ENCODE measurements at places on chromosomes 2 and 18.

- DNase-seq: no peak
Measured at GRCh38 chr2:44930274-44931197, 11.0 kb upstream of the SIX3 start.

DNA sequence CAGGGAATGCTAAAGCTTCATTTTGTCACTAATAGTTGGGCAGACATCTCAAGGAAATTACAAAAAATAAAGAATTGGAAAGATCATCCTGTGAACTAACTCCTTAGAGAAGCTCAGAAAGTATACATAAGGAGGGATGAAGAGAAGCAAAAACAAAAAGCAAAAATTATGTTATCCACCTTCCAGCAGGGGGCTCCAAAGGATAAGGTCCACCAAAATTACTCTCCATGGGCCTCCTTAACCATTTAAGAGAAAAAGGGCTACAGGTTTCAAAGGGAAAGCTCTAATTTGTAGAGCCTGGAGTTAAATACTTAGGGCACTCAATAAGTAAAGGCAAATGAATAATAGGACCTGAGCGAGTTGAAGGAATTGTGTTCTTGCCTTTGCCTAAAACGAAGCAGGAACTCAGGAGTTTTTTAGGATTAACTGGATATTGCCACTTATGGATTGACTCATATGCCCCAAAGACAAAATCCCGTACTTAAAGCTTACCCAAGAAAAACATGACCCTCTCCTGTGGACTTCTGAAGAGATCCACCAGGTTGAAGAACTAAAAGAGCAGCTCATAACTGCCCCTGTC, 1167.9 kb downstream of the DSC3 start:
- no peak for DNase-seq

DNA sequence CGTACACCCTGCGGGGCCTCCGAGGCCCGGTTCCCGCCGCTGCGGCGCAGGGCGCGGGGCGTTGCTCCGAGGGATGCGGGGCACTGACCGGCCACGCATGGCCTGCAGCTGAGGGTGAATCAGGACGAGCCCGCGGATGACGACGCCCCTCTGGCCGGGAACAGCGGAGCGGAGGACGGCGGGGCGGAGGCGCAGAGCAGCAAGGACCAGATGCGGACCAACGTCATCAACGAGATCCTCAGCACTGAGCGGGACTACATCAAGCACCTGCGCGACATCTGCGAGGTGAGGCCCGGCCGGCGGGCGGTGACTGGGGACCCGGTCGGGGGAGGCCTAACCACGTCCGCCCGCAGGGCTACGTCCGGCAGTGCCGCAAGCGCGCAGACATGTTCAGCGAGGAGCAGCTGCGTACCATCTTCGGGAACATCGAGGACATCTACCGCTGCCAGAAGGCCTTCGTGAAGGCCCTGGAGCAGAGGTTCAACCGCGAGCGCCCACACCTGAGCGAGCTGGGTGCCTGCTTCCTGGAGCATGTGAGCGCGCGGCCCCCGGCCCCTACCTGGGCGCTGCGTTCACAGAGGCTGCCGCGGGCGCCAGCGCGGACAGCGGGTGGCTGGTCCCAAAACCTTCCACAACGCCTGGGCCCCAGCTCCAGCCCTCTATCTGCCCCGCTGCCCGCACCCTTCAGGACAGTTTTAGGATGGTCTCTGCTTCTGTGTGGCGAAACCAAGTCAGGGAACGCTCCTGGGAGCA, 53.2 kb downstream of the FAM168B start:
- peak; percentile 26 for DNase-seq

DNA sequence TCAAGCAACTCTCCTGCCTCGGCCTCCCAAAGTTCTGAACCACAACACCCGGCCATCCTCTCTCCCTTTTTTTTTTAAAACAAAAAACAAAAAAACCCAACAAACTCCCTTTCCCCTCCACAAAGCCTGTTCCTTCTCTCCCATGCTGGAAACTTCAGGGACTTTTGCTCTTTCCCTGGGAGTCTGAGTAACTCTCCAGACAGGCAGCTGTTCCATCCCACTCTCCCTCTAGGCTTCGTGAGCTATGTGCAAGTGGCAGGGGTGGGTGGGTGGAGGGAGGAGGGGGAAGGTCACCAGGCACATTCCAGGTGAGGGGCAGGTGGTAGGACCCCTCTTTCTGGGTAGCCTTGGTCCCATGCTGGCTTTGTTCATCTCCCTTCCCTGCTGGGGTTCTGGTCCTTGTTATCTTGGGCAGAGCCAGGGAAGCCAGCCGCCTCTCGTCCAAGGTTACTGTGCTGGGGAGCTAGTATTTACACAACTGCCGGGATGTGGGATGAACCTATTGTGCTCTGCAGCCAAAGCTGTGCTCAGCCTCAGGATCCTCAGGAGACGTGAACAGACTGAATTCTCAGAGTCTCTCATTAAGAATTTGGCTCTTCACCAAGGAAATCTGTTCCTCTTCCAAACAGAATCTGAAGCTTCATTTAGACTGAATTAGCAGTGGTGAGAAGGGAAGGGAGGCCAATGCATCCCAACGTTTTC, 106.9 kb downstream of the LIPG start:
- DNase-seq: no peak

DNA sequence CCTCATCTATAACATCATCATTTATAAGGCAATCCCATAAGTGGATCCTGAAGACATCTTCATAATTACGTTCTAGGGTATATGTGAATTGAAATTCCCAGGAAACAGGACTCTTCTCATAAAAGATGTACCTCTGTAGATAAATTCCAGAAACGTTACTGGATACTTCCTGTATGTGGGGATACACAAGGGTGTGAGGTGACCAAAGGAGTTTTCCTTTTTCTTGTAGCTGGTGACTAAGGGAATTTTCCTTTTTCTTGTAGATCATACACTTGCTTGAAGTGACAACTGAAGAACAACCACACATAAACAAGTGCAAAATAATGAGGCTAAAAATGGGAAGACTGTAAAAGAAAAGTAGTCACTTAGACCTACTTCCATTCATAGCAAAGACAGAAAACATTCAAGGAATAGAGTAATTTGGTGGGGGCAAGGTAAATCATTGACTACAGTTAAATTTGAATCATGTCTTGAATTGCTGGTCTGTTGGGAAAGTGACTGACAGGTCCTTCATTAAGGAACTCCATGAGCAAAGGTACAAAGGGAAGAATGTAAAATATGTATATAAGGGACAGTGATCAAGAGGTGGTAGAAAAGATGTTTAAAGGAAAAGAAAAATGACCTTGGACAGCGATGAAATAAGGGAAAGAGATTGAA, 53.2 kb upstream of the UBE2E3 start:
- no peak for DNase-seq

GRCh38 chr2:22579341-22579740, 805.6 kb upstream of the KLHL29 start:
- no peak for DNase-seq

DNA sequence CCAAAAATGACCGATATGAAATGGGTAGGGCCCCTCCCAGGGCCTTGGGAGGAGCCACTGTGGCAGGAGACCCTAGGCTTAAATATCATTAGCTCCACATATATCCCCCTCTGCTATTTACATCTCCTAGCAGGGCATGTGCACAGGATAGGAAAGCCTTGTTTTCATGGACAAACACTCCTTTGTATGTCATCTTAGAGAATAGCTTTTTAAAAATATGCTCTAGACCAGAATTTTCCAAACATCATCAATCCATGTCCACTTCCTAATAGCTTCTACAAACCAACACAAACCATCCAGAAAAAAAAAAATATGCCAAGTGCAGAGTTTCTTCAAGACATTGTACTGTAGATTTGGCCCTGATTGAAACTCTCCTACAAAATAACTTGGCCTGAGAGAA, 10.8 kb downstream of the DAPL1 start:
- DNase-seq: no peak

DNA sequence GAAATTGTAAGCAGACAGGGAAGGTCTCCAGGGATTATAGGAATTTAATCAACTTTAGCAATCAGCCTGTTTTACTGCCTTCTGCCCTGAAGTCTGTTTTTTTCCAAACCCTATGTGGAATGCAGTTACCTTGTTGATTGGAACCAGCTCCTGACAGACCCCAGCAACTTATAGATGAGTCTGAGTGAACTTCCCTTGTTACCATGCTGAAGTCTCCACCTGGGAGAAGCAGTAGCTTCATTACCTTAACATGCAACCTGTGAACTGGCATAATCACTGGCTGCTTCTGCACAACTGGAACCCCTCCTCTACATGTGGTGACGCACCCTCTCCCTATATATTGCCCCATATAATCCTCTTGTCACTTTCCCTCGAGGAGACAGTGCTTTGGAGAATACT, 226.3 kb upstream of the SPOPL start:
- DNase-seq: no peak

- DNase-seq: no peak
Measured at GRCh38 chr2:174662459-174662858, 64.9 kb upstream of the WIPF1 start.

DNA sequence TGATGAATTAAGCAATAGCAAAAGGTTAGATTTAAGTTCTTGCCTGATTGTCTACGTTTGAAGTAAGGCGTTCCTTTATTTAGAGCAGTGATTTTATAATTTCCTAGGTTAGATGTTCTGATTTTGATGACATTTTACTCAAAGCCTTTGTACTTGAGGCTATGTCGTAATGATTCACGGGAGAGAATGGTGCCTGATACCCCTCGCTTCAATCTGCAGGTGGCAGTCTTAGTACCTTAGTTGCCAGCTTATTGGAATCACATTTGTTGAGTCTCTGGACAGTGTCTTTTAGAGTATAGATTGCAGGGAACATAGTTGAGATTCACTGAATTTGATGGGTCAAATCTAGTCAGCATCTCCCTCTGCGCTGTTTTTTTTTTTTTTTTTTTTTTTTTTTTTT, 89.5 kb downstream of the BIRC6 start:
- DNase-seq: no peak

- DNase-seq: no peak
Measured at GRCh38 chr2:27149570-27150405, 984 bp downstream of the TCF23 start.

GRCh38 chr2:218188528-218188927, 21.8 kb upstream of the CXCR1 start:
- no peak for DNase-seq

Measured in CD4-positive, alpha-beta T cell treated with Interleukin-1 beta for 1 hour (primary cell).